ENCODE measurements at places on chromosomes 7 and 10. TPM values are rescaled to one million over a fixed set of nuclear protein-coding genes. Genes with fewer than 3 reads are reported as not detected.

The MLLT10 gene
- polyA plus RNA-seq, result 37.7 TPM

The LRRC4 gene
- 8.5 TPM for polyA plus RNA-seq

DNA sequence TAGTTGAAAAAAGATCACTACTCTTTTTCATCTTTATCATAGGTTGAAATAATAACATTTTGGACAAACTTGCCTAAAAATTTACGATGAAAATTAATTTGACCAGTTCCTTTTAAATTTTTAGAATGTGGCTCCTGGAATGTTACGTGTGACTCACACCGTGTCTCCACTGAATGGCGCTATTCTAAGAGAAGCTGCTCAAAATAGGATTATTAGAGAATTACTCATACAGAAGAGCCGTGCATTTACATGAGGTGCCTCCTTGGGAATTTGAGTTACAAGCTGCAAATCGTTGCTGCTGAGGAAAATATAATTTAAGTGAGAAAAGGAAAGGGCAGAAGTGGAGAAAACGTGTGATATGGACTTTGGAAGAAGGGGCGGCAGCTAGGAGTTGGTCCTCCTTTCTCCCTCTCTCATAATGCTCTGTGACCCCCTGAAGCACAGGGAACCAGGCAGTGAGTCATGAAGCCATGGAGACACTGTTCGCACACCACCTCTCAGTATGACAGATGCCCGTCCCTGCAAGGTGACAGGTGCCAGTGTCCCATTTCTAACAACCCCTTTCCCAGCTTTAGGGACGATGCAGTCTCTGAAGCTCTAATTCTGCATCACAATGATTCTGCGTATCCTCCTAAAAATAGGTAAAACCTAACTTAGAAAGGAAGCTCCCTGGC, 323.2 kb upstream of the COBL start:
- DNase-seq, result no peak

DNA sequence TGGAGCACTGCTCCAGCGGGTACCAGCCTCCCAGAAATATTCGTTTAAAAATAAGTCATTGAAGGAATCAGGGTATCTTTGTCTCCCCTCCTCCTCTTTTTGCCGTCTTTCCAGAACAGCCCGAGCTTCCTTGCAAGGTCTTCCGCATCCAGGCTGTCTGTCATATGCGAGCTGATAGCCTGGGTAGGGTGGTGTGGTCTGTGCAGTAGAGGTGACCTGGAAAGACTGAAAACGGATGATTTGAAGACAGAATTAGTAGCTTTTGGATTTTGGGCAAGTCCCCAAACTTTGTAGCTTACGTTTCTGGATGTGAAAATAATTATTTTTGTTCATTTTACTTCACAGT, 480 bp downstream of the VPS50 start:
- DNase-seq, result no peak

- DNase-seq, result no peak
Observed at GRCh38 chr7:87510411-87510875, 35.0 kb upstream of the ABCB4 start.

The COX15 gene
- polyA plus RNA-seq, result 35.6 TPM
